AG10803 (cell line): ENCODE measurements at places on chromosomes 7 and 10.

DNA sequence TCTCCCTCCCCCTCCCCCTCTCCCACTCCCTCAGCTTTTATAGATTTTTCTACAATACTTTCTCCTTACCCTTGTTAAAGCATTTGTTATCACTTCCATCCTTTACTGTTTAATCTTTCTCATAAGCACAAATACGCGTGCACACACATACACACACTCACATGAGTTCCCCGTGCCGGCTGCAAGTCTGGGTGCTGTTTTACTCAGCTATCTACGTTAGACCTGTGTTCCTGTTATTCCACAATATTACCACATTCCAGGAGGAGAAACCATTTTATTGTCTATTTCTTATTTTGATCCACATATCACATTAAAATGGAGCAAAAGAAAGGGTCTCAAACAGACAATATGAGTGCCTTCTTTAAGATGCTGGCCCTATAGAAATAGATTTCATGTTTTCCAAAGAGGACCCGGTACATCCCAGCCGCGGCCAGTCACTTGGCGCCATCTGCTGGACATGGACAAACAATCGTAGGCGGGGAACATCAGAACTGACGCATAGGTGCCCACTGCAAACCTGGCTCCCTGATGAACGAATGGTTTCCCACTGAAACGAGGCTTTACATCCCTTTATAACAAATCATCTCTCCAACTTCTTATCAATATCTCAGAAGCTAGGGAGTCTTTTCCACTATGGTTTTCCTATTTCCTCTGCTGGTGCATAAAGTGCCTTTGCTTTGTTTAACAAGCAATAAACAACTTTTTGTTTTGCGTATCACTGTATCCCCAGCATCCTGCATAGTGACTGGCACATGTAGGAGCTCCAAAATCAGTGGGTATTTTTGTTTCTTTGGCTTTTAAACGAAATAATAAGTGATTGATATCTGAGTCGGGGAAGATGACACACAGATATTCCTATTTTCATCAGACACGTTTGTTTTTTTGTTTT lies 25.2 kb upstream of the OPTN start:
- peak; percentile 51 for DNase-seq

DNA sequence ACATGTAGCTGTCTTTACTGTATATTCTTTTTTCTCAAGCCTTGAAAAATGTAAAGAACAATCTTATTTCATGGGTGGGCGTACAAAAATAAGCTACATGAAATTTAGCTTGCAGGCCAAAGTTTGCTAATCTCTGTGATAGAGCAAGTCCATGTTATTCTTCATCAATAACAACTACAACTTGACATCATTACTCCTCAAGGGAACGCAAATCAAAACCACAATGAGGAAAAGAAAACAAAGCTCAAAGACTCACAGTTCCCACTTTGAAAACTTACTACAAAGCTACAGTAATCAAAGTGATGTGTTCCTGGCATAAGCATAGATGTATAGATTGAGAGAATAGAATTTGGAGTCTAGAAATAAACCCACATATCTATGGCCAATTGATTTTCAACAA lies 62.5 kb downstream of the GNA12 start:
- no peak for DNase-seq

DNA sequence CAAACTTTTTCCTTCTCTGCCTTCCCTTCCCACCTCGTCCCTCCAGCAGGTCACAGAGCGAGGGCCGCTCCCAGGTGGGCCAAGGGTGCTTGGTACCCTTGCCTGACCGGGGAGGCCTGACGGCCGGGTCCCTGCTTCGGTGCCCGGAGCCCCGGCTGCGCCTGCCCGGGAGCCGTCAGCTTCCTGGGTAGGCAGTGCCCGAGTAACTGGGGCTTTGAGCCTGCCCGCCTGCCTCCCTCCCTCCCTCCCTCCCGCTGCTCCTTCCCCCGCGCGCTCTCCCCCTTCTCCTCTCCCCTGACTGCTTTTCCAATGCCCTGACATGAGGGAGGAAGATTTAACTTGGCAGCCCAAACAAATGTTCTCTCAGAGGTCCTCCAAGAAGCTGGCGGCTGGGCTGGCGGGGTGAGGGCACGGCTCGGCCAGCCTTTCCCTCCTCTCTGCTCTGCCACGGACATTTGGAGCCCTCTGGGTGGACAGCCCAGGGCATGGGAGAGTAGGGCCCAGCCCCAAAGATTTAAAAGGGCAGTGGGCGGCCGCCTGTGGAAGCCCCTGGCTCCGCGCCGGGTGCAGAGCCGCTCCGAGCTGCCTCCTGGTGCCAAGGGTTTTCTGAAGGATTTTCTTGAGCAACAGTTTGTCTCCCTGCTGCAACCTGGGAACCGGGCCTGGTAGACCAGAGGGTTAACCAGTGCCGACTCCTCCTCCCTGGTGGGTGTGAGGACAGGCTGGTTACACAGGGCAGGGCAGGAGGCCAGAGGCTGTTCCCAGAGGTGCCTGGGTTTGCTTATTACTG lies 2.0 kb downstream of the ZMIZ1 start:
- peak; percentile 91 for DNase-seq

- DNase-seq = peak; percentile 25
Observed at GRCh38 chr10:787933-788651, 98.6 kb upstream of the DIP2C start.

- DNase-seq = no peak
Observed at GRCh38 chr7:4828720-4829383, 33.0 kb downstream of the PAPOLB start.

DNA sequence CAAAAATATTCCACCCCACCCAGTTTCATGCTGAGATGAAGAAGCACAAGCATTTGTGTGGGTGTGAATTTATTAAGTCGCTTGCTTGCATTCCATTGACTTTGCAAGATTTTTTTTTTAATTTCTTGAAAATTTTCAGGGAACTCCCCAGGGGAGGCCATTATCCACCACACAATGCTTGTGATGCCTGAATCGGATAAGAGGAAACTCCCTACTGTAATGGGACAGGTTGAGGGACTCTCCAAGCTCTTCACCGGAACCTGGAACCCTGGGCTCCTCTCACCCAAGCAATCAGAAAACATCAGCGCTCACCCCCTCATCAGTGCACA lies 153.6 kb upstream of the ZMIZ1 start:
- DNase-seq = peak; percentile 55

DNA sequence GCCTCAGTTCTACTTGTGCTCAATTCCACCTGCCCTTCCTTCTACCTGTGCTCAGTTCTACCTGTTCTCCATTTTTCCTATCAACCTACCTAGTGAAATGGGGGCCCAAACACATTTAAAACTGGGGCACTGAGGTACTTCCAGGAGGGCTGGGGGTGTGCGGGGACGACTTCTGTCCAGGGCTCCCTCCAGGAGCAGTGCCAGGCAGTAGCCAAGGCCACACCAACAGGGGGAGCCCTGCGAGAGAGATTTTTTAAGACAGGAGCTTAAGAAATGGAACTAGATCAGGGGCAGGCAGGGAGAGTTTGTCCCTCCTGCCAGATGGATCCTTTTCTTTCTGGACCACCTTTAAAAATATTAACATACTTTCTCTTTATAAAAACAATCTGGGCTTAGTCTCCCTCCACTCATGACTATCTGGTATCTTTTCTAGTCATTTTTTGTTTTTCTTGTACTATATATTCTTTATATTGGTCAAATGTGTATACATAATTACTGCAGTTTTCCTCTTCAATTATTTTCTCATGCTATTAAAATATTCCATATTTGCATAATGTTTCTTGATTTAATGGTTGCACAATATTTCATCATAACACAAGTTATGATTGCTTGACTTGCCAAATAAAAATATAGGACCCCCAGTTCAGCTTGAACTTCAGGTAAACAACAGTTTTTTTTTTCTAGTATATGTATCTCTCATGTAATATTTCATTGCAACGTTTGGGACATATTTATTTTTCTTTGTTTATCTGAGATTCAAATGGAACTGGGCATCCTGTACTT lies 47.3 kb upstream of the INSYN2A start:
- DNase-seq = peak; percentile 31

GRCh38 chr7:80185571-80185970 lies 50.9 kb downstream of the GNAI1 start:
- no peak for DNase-seq

DNA sequence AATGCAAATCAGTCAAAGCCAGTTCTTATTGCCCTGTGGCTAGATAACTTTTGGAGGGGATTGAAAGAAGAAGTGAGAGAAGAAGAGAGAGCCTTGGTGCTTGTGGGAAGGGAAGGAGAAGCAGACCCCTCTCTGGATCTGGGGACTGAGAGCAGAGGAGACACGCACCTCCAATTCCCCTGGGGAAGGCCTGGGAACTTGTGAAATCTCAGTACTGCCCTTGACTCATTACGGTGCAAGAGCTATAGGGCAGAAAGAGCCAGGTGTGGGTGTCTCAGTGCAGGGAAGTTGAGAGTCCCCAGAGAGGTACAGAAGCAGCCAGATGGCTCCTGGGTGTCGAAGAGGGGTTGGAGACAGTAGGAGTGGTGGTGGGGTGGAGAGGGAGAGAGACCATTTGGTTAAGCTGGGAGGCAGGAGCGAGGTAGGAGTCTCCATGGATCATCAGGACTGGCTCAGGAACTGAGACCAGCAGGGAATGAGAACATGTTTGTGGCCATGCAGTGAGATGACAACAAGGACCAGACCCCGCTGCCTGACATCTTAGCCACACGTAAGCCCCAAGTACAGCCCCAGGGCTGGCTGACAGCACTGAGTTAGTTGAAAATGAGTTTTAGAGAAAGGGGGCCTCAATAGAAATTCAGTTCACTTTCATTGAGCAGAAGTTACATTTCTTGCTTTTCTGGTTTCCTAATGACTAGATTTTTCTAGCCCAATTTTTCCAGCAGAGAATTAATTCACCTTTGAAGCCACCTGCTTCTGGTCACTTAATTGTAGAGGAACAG lies 238.2 kb downstream of the BUB3 start:
- no peak for DNase-seq

DNA sequence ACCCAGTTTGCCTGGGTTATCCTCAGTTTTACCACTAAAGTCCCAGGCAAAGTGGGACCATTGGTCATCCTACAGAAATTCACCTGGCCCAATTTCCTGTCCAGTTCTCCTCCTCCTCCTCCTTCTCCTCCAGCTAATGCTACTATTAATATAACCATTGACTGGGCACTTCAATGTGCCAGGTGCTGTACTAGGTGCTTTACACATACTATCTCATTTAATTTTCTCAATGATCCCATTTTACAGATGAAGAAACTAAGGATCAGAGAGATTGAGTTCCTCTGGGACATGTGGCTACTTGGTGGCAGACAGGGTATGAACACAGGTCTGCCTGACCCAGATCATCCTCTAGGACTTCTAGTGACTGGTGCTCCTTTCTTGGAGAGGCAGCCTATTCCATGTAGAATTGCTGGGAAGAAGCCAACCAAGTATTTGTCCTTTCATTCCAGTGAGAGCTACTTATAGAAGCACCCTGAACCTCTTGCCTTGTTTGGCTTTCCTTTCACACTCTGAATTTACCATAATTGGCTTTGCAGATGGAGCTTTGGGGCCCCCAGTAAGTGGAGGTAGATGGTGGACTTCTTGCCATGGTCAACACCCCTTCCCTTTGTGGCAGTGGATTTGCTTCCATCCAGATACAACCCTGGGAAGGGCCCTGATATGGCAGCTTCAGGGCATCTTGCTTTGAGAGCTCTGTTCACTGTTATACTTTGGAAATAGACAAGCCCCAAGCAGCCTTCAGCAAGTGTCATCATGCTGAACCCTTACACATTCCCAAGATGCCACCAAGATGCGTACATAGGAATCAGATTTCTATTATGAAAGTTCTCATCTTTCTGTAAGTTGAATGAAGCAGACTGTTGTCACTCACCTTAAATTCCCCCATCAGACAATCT lies 78.7 kb downstream of the MYOF start:
- DNase-seq = no peak

DNA sequence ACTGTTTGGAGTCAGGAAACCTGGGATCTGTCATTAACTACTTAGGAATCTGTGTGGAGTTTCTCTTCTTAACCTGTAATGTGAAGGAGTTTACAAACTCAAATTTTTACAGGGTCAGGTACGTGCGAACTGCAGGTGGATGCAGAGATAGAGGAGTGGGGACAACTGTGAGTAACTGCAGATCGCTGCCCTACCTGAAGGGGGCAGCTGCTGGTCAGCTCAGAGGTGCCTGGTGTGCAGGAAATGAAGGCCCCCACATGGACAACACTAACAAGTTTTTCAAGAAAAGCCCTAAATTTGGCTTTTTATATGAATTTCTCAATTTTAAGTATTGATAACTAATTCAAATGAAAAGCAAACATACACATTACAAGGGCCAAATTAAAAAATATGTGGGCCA lies 380.0 kb downstream of the REEP3 start:
- no peak for DNase-seq

DNA sequence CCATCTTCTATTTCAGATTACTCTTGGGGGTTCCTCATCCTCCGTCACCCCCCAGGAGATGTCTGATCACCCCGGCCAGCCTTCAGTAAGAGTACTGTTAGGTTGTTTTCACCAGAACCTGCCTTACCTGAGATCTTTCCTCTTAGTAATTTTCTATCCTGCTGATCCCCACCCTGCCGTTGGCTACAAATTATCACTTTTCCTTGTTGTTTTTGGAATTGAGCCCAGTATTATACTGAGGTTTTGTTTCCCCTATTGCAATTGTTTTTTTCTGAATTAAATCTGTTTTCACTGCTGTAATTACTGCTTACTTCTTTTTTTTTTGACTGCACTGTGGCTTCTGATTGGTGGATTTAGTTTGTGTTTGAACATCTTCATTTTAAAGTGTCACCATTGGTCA lies 14.7 kb downstream of the SPAM1 start:
- DNase-seq = no peak

GRCh38 chr7:90961037-90961725 lies 303.1 kb upstream of the FZD1 start:
- DNase-seq = no peak

GRCh38 chr7:156791241-156791640 lies 101.7 kb downstream of the LMBR1 start:
- DNase-seq = no peak

DNA sequence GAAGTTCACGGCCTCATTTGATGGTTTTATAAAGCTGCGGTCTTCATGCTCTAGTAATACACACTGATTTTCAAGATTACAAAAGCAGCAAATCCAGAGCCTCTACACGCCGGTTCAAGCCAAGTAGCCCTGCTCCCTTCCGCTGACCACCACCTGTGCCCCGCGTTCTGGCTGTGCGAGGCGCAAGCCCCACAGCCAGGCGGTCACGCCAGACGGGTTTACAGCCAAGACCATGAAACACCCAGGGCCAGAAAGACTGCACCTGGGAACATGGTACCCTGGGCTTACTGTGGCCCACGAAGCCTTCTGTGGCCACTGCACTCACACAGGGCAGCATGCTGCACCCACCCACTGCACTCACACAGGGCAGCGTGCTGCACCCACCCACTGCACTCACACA lies 33.6 kb downstream of the GPER1 start:
- no peak for DNase-seq

GRCh38 chr10:13560597-13560996 lies 26.2 kb upstream of the PRPF18 start:
- DNase-seq = peak; percentile 1

- DNase-seq = no peak
Observed at GRCh38 chr7:96238976-96239766, 82.7 kb downstream of the SLC25A13 start.

DNA sequence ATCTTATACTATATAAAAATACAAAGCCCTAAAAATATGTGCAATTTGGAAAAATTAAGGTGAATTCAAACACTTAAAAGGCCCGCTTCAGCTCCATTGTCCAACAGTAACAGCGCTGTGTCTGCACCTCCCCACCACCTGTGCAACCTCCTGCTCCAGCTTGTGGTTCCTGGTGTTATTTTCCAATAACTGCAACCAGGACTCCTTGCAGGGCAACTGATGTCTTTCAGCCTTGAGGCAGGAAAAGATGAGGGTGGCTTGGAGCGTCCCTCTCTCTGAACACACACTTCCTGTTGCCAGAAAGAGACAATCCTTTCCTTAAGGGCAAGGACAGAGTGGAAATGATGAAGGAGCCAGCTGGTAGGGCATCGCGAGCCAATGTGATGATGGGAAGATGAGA lies 336.0 kb downstream of the GLRX3 start:
- no peak for DNase-seq
